Fibroblast of skin of right biceps (primary cell): ENCODE measurements at places on chromosomes 2 and 18.

GRCh38 chr2:20167356-20167755 is 57.6 kb downstream of the SDC1 start:
- peak; percentile 55 for DNase-seq

DNA sequence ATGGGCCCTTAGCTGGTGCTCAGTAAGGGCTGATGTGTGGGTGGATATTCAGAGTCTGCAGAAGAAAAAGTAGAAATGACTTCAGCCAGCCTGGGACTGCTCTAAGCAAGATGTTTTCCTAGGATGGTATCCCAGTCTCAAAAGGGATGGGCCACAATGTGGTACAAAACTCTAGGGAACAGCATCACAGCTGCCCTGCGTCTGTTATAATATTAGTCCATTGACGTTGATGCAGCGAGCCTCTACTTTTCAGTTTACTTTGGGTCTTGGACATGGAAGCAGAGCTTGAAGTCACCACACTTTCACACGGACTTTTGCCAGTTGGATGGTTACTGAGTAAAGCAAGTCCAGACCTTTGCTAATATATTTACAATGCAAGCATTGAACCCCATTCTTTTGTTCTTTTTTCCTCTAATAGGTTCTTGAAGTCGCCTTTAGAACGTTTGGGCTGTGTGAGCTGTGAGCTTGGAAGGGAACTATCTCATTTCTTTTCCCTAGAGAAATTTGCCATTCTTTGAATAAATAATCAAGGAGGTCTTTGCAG is 105.7 kb downstream of the RDH14 start:
- no peak for DNase-seq

GRCh38 chr2:58614219-58614618 is 373.1 kb upstream of the FANCL start:
- no peak for DNase-seq

- peak; percentile 85 for DNase-seq
Observed at GRCh38 chr2:36379710-36380448, 24.3 kb downstream of the CRIM1 start.

DNA sequence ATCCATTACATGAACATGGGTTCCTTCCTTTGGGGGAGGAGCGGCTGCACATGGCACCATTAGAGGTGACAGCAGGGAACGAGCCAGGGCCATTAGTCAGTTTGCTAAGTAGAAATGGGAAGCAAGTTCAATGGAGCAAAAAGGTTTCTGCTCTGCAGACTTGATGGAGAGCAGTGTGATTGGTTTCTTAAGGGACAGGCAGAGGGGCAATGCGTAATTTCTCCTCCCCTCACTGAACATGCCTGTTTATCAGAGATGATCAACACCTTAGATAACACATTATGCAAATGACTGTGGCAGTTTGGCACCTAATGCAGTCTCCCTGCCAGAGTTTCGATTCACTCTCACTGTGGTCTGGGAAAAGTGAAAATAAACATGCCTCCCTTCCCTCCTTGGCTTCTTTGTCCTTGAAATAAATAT is 414.5 kb downstream of the STK39 start:
- DNase-seq: no peak

DNA sequence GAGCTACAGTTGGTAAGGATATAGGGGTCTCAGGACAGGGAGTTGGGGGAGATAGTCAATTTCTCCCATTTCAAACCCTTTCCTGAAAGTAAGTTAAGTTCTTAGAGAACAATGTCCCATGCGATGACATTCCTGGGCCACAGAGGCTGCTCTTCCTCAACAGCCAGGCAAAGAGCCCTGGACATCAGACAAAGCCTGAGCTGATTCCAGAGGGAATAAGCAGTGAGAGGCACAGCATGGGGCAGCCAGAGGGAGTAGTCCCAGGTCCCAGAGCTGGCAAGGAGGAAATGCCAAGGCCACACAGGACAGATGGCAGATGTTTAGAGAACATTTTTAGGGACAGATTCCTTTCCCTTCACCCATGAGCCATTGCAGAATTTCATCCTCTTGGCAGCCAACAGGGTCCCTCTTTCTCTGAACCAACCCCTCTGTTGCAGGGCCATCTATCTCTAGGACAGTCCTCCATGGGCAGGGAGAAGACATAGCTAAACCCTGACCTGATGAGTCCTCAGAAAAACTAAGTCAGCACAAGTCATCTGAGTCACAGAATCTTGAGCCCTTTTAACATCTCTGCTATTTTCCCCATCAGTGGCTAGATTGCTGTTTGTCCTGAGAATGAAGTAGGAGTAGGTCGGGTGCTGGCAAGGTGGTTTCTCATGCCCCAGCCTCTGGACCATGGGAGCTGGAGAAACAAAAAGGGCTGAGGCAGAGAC is 81.6 kb upstream of the STPG4 start:
- DNase-seq: peak; percentile 26

DNA sequence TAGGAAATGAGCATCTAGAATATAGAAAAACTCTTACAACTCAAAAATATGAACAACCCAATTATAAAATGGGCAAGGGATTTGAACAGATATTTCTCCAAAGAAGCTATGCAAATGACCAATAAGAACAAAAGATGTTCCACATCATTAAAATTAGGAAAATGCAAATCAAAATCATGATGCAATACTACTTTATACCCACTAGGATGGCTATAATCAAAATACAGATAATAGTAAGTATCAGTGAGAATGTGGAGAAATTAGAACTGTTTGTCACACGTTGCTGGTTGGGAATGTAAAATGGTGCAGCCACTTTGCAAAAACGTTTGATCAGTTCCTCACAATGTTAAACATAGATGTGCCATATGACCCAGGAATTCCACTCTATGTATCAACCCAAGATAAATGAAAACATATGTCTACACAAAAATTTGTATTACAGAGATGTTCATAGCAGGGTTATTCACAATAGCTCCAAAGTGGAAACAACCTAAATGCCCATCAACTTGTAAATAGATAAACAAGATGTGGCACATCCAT is 558.4 kb downstream of the SLC4A3 start:
- peak; percentile 30 for DNase-seq

DNA sequence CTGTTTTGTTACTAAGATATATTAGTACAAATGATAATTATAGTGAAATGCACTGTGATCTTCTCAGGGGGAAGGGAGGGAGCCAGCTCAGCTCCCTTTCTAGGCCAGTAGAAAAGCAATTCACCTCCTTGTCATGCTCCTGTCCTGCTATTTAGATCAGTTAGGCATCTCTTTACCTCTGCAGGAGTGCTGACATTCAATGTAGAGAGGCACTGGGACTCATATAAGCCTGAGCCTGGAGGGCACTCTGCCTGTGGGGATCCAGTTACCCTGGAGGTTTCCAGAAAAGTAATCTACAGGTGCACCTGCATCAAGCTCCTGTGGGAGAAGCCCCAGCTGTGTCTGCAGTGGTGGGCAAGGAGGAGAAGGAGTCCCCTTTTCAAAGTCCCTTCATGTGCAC is 277.0 kb downstream of the CPS1 start:
- DNase-seq: no peak

- DNase-seq: no peak
Observed at GRCh38 chr2:162007447-162008040, 66.5 kb downstream of the DPP4 start.

GRCh38 chr2:6423157-6423556 is 442.6 kb downstream of the CMPK2 start:
- peak; percentile 65 for DNase-seq

DNA sequence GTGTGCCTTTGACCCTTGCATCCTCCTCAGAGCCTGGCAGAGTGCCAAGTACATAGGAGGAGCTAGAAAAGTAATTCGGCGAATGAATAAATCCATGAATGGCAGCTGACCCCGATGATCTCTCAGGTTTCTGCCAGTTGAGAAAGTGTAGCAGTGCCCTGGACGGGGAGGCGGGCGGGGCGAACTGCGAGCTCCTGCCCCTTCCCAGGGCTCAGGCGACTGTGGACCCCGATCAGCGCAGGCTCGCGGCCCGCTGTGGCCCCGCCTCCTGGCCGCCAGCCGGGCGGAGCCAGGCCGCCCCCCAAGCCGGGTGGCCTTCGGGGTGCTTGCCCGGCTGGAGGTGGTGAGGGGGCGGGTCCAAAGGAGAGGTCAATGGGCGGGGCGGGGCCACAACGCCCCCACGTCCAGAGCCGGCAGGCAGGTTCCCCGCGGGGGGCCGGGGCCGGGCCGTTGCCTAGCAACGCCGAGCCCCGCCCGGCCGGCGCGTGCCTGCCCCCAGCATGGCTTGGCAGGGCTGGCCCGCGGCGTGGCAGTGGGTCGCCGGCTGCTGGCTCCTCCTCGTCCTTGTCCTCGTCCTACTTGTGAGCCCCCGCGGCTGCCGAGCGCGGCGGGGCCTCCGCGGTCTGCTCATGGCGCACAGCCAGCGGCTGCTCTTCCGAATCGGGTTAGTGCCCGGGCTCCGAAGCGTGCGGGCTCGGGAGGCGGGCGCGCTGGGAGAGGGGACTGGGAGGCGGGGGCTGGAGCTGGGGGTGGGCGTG is 30.6 kb upstream of the TMBIM1 start:
- peak; percentile 68 for DNase-seq

DNA sequence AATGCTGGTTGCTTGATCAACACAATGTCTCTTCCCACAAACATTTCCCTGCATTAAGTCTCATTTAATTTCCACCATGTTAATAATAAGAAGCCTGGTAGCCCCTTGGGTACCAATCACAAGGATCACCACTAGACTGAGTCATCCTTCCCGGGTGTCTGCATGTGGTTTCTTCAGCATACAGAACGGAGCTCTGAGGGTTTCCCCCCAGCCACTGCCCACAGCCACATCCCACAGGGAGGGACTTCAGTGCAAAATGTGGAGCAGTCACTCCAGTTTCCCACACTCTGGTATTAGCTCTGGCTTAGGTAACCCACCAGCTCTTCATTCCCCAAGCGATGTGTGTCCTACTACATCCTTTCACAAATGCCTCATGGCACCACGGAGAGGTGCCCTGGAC is 42.7 kb upstream of the POLE4 start:
- DNase-seq: peak; percentile 49

- no peak for DNase-seq
Observed at GRCh38 chr2:236824836-236825235, 255.2 kb downstream of the ACKR3 start.

DNA sequence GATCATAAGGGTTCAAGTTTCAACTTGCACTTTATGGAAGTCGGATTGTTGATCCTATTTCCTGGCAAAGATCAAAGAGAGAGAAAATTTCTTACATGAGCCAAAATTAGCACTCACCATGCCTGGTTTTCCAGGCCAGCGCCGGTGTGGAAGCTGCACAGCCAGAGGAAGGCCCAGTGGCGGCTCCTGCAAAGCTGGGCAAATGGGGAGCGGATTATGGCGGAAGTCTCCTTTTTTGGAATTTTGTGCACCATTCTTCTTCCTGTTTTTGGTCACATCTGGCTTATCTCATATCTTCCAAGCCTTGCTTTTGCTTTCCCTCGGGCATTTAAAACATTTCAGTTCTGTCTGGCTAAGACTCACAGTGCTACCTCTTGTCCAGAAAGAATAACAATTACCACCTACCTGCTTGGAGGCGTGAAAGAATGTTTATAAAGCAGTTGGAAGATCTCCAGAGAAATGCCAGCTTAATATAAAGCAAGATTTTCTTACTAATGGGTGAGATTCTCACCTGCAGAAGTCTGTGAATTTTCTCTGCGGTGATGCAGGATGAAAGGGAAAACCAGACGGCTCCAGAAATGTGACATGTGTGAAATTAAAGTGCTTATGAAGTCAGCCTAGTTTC is 94.3 kb downstream of the ASAP2 start:
- DNase-seq: no peak

DNA sequence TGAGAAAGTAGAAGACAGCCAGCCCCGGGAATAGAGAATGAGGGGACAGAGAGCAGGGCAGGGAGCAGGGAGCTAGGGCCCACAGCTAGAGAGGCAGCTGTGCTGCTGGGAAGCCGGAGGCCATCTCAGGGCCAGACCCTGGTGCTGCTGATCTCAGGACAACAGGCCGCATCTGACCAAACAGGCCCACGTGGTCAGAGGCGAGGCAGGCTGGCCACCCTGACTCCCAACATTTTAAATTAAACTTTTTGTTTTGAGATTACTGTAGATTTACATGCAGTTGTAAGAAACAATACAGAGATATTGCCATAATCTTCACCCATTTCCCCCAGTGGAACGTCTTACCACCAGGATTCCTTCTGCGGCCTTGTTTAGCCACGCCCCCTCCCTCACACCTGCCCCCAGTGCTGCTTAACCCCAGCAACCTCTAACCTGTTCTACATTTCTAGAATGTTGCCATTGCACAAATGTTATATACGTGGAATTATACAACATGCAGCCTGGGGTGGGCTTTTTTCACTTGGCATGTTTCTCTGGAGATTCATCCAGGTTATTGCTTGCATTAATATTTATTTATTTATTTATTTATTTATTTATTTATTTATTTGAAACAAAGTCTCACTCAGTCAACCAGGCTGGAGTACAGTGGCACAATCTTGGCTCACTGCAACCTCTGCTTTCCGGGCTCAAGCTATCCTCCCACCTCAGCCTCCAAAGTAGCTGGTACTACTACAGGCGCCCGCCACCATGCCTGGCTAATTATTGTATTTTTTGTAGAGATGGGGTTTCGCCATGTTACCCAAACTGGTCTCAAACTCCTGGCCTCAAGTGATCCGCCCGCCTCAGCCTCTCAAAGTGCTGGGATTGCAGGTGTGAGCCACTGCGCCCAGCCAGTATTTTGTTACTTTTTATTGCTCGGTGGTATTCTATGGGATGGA is 48.6 kb upstream of the GPR17 start:
- no peak for DNase-seq

DNA sequence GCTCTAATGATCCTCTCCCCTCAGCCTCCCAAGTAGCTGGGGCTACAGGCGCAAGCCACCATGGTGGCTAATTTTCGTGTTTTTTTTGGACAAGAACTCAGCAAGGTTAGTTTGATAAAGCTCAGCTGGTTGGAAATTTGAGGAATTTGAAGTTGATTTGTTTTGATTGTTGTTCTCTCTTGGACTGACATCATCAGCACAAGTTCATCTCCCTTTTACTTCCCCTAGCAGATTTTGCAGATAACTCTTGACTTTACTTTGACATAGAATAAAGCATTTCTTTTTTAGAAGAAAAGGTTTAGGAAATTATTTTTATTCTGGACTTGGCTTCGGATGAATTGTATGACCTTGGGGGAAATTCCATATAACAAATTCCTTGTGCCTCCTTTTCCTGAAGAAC is 74.9 kb upstream of the DLX2 start:
- no peak for DNase-seq

DNA sequence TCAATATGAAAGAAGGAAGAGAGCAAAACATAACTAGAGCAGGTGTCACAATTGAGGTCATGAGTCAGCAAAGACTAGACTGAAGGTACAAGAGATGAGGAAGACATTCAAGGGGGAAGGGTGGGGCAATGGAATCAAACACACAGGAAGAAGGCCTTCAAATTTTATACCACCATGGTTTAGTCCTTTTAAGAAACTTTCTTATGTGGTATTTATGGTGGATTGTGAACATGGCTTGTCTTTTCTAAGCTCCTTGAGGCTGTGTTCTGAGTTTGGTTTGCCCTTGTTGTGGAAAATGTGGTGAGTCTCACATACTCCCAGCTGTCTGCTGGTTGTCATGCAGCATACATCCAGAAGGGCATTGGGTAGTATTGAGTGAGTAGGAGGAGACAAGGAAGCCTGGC is 62.1 kb downstream of the NABP1 start:
- DNase-seq: no peak

GRCh38 chr2:71716697-71717624 is 263.6 kb downstream of the DYSF start:
- peak; percentile 75 for DNase-seq

GRCh38 chr2:74707837-74708236 is 53.8 kb downstream of the SEMA4F start:
- no peak for DNase-seq
